ENCODE measurements at places on chromosomes 2 and 18.

GRCh38 chr2:72133721-72134407 is 13.8 kb downstream of the CYP26B1 start:
- DNase-seq: no peak

GRCh38 chr2:143787674-143788073 is 658.5 kb downstream of the ARHGAP15 start:
- no peak for DNase-seq

DNA sequence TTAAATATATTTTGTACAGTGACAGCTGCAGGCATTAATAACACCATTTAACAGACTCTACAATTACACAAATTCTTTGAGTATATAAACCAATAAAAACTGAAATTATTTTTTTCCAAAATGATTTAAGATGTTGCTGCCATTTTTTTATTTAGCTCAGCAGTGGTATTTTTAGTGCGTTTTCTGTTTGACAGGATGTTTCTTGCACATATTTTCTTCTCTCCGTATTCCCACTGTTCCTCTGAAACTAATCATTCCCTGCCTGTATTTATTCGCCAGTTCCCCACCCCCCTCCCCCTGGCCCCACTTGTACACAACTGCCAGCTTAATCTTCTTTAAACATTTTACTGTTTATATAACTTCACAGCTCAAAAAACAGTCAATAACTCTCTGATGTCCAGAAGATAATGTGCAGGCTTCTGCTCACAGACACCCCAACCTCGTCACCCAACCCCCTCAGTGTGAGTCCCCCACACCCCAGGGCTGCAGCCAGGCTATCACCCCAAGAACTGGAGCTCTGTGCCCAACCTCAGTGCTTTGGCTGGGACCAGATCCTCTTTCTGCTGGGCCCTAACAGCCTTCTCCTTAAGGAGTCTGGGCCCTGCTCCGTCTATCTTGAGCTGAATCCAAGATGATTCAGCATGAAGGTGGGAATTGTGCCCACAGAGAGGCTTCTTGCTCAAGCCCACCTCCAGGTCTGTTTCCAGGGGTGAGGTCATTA is 41.6 kb upstream of the MAP4K4 start:
- DNase-seq: no peak

DNA sequence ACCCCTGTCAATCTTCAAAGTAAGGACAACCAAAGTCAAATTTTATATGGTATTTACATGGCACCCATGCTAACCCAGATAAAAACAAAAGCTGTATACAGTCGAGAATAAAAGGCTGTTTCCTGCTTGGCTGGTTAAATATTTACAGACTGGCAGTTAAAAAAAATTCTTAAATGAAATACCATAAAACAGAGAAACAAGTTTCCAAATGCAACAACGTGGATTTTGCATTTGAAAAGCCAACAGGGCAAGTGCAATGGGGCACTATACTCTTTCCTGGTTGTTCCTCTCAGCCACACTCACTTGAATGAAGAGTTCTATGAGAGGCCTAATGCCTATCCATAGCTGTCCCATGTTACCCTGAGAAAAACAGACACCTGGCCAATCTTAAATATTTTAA is 6.1 kb upstream of the NR4A2 start:
- DNase-seq: peak; percentile 33
